Smooth muscle cell of the umbilical artery (primary cell): ENCODE measurements at places on chromosomes 4 and X. TPM values are rescaled to one million over a fixed set of nuclear protein-coding genes. Genes with fewer than 3 reads are reported as not detected.

GDPD2 gene
- total RNA-seq, result not detected in 2 replicates

ASB11 gene
- total RNA-seq, result not detected in 2 replicates

PF4V1 gene
- total RNA-seq, result 0.78 and 9.2 TPM in 2 replicates

MAP9 gene
- 16.3 and 20.0 TPM in 2 replicates for total RNA-seq

KCND1 gene
- total RNA-seq, result 0.89 and 2.6 TPM in 2 replicates

RAB41 gene
- total RNA-seq, result not detected in 2 replicates

SPP1 gene
- 3.3 and 6.9 TPM in 2 replicates for total RNA-seq

DUSP9 gene
- not detected in 2 replicates for total RNA-seq

SMIM43 gene
- 0.09 and 1.2 TPM in 2 replicates for total RNA-seq
